ENCODE measurements at places on chromosomes 5 and 9.
A peak's percentile ranks its signal among the peaks of the same experiment; 100 is the strongest.

- DNase-seq = no peak
Observed at GRCh38 chr9:99286536-99286935, 64.5 kb downstream of the SEC61B start.

DNA sequence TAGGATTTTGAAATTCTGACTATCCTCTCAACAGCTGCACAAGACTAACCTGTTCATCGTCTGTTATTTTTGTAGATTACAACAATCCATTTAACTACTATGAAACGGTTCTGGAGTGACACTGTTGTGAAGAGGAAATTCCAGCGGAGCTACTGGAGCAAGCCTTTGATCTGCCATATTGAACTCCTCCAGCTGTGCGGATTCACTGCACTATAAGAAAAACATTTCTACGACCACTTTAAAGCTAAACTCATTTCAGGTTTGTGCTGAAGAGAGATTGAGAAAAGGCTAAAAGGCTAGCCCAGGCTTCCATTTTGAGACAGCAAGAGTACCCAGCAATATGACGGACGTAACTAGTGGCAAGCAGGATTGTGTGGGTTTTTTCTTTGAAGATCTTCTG lies 104.9 kb upstream of the ANKH start:
- no peak for DNase-seq

DNA sequence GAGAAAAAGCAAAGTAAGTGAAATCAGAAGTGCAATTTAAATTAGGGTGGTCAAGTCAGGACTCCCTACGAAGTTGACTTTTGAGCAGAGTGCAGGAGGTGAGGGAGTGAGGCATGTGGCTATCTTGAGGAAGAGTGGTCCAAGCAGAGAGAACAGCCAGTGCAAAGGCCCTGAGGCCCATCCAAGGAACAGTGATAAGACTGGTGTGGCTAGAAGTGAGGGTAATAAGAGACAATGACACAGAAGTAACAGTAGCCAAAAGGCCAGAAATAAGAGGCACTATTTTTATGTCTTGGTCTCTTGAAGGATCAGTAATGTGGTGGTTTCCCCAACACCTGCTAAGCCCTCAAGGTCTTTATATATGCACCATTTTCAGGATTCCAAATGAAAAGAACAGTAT lies 120.4 kb downstream of the SLC1A3 start:
- DNase-seq = no peak

- DNase-seq = no peak
Observed at GRCh38 chr5:142016556-142016955, 3.7 kb upstream of the GNPDA1 start.

- DNase-seq = no peak
Observed at GRCh38 chr9:15221746-15222145, 85.3 kb downstream of the TTC39B start.

- no peak for DNase-seq
Observed at GRCh38 chr5:178334861-178335260, 102.3 kb upstream of the PHYKPL start.

GRCh38 chr5:180208435-180209081 lies 453 bp downstream of the RASGEF1C start:
- DNase-seq = no peak

DNA sequence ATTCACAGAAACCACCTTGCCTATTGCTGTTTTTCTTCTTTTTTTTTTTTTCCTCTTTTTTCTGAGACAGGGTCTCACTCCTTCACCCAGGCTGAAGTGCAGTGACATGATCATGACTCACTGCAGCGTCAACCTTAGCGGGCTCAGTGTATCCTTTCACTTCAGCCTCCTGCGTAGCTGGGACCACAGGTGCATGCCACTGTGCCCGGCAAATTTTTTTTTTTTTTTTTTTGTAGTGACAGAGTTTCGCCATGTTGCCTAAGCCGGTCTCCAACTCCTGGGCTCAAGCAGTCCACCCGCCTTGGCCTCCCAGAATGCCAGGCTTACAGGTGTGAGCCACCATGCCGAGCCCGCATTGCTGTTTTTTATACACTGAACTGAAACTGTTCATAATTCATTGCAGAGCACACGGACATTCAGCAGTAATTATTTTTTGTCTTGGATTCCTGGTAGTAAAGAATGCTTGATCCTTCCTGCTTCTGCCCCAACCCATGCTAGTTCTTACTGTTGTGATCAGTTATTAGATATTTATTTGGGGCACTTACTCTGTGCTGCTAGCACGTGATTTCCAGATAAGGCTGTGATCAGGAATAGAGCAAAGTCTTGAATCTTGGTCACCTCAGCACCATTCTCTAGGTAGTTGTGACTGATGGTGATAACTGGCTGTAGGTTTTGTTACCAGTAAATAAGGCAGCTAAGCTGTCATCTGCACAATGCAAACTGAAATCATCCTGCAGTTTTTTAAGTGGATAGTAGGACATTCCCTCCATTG lies 14.0 kb downstream of the MAP3K1 start:
- DNase-seq = peak; percentile 41

GRCh38 chr5:15384581-15384980 lies 115.4 kb upstream of the FBXL7 start:
- DNase-seq = no peak

GRCh38 chr9:79812099-79812498 lies 240.3 kb downstream of the TLE4 start:
- no peak for DNase-seq

DNA sequence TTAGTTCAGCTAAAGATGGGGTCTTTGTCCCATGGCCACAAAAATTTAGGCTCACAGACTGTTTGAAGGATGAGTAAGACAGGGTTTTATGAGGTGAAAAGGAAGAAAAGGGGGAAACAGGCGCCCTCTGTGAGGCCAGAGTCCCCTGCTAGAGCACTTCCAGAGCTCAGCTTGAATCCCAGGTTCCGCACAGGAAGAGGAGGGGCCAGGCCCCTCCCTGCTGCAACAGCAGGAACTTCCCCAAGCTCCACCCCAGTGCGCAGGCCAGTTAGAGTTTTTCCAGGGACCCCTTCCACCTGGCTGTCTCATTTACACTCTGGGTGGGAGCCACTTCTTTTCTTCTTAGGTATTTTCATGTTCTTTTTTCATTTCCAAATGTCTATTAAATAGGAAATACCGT lies 480.8 kb downstream of the PSAT1 start:
- no peak for DNase-seq

DNA sequence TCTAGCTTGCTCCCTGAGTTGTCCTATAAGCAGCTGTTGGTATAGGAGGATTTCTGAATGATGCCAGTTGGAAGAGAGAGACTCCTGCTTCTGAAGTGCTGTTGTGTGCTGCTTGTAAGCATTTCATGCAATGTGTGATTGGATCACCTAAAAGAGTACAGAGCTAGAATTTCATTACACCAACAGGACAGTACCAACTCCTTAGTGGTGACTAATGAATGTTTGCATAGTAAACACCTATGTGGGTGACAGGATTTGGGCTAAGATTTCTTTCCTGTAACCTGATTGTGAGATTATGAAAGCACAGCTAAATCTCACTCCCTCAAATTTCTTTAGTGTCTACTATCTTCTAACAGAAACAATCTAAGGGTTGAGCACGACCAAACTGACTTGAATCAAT lies 67.0 kb downstream of the GCNT1 start:
- no peak for DNase-seq

DNA sequence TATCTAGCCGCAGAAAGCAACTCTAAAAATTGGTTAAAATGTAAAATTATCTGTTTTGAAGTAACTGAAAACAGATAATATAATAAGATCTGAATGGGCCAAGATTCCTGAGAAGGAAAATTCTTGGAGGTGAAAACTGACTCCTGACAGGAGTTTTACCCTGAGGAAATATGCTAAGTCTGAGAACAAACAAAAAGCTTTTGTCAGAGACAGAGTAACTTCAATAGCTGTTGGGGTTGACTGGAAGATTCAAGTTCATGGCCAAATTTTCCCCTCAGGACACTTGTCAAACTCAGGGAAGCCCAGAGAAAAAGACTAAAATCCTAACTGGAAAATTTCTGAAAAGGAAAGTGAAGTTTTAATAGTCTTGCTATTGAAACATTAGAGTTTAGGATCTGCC lies 5.7 kb downstream of the PCDHB4 start:
- DNase-seq = no peak

DNA sequence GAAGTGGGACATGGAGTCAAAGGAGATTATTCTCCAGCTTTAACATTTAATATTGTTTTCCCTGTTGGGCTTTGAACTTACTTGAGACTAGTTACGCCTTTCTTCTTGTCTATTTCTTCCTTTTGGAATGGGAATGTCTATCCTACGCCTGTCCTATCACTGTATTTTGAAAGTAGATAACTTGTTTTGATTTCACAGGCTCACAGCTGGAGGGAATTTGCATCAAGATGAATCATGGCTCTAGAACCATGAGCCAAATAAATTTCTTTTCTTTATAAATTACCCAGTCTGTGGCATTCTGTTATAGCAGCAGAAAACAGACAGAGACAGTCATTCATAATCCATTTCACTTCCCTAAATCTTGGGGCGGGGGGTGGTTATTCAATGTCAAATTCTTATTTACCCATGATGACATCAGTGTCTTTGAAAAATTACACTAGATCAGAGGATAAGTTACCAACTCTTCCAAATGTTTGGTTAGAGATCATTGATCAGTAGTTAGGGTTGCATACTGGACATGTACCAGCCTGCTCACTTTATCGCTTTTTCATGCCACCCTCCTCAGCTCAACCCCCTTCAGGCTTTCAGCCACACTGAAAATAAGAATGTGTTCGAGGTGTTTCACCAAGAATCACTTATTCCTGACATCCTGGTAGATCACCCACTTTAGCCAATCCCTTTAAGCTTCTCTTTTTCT lies 419.6 kb upstream of the PIK3R1 start:
- no peak for DNase-seq

GRCh38 chr5:72441862-72442540 lies 65.2 kb downstream of the ZNF366 start:
- no peak for DNase-seq

GRCh38 chr5:15794052-15794985 lies 294.3 kb downstream of the FBXL7 start:
- no peak for DNase-seq

GRCh38 chr9:91676046-91676445 lies 252.4 kb upstream of the NFIL3 start:
- DNase-seq = no peak

- no peak for DNase-seq
Observed at GRCh38 chr5:58069846-58070245, 390.0 kb downstream of the PLK2 start.

Data from activated effector memory CD4-positive, alpha-beta T cell treated with Interleukin-2 at 50 U/mL for 16 hours (primary cell).